GM12891 (cell line): ENCODE measurements at places on chromosomes 1 and 21.

- DNase-seq, result no peak
Measured at GRCh38 chr1:38814444-38814983, 45.1 kb downstream of the RRAGC start.

- no peak for DNase-seq
Measured at GRCh38 chr1:41954533-41954944, 35.8 kb upstream of the HIVEP3 start.

DNA sequence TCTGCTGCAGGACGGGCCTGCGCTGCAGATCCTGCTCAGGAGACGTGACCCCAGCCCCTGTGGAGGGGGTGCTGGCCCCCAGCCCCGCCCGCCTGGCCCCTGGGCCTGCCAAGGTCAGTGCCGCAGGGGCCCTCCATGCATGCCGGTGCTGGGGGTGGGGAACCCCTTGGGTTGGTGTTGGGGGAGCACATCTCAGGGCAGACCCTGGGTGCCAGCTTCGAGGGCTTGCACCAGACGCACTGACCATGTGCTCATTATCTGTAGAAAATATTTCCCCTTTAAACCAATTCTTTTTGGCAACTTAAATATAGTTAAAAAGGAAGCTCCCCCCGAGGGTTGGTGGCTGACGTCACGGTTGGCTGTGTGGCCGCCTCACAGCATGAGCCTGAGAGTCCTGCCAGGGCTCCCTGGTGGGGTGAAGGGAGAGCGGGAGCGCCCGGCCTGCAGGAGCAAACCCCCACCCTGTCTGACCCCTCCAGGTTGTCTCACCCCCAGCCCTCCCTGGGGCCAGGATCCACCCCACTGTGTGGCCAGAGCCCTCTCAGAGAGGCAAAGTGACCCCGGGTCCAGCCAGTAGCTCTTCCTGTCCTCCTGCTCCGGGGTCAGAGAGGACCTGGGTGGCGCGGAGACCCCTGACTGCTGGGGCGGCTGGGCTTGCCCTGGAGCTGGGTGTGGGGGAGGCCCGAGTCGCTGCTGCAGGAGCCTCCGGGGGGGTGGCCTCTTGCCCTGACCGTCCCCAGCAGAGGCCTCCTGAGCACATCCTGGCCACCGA, 5.3 kb upstream of the PFKL start:
- no peak for DNase-seq

DNA sequence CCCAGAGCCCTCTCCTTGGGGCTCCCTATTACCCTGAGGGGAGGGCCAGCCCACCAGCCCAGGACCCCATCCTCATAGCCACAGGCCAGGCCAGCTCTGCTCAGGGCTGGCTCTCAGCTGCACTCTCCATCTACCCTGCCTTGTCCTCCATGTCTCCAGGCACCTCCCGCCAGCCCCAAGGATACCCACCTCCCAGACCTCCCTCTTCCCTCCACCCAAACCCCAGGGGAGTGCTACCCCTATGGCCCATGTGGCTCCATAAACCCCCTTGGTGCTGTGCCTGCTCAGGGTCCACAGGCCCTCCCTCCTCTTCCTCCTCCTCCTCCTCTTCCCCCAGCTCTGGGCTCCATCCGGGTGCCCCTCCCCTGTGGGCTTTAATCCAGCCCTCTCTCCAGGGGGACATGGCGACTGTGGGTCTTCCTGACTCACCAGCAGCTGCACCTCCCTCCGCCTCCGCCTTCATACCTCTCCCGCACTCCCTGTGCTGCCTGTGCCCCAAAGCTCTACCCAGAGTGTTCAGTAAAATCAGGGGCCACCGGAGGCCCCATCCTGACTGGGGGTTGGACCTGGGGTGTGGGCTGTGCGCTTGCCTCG, 9.1 kb downstream of the YBEY start:
- DNase-seq, result no peak

- DNase-seq, result peak; percentile 33
Measured at GRCh38 chr1:48236716-48237470, 14.4 kb downstream of the SLC5A9 start.

DNA sequence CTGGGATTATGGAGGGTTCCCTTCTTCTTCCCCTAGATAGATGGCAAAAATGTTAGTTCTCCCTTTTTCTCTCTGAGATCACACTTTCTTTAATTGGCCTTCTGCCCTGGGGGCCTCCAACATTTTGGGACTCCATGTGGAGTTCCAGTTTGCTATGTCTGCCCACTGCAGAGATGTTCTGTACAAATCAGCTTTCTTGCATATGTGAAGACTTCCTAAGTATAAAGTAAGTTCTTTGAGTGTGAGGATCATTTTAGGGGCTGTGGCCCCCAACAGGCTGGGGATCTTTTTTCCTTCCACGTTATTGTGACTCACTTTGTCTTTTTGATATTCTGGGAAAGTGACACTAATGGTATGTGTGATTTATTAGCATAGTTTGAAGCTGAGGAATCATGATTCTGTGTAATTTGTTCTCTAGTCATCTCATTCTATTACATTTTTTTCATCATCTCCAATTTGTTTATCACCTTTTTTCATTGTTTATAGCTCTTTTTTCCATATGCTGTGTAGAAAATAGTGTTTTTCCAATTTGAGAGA, 48.2 kb downstream of the HHAT start:
- no peak for DNase-seq

- DNase-seq, result no peak
Measured at GRCh38 chr1:166026555-166026954, 140.2 kb downstream of the FAM78B start.

DNA sequence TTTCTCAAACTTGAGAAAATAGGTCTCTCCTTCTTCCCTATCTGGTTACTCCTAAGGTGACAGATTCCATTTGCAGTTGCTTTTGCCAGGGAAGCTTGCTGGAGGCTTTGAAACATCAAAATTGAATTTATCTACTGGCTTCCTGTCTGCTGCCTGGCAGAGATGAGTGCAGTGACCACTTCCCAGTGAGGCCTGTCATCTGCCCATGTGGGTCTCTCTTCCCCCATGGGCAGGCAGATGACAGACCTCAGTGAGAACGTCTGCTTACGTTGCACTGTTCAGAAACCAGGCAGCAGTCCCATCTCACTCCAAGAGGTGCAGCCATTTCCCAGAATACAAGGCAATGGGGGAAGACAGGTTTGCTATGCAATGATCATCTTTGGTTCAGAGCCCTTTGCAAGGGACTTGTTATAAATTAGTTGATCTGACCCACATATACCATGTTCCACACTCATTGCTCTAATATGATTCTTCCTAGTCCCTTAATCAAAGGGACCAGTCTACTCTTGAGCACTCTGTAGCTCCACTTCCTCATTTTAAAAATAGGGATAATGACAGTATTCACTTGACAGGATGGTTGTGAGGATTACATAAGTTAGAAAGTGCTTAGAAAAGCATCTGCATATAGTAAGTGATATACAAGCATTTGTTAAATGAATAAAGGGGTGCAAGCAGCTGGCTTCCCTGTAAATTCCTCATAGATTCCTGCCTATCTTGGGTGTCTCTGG, 10.6 kb downstream of the PGBD5 start:
- DNase-seq, result no peak

GRCh38 chr1:222754366-222755139, 17.6 kb downstream of the FAM177B start:
- DNase-seq, result no peak

- no peak for DNase-seq
Measured at GRCh38 chr1:22627331-22627730, 9.1 kb upstream of the C1QA start.

GRCh38 chr1:204114606-204115005, 37.2 kb downstream of the ETNK2 start:
- DNase-seq, result no peak

GRCh38 chr21:21231913-21232312, 233.7 kb downstream of the NCAM2 start:
- DNase-seq, result no peak

DNA sequence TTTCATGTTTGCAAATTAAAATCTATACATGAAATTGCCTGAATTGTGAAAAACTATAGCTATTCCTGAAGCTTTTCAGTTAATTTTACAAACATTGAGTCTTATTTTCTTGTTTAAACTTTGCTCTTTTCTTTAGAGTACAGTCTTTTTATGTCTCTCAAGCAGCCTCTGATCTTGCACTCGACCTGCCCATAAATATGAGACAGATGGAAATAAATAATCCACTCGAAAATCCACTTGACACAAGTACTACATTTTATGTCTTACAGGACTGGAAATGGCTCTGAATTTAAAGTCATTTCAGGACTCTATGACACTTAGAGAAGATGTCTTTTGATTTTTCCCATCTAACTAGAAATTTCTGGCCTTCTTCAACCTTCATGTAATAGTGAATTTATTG, 283.8 kb downstream of the USP25 start:
- no peak for DNase-seq

DNA sequence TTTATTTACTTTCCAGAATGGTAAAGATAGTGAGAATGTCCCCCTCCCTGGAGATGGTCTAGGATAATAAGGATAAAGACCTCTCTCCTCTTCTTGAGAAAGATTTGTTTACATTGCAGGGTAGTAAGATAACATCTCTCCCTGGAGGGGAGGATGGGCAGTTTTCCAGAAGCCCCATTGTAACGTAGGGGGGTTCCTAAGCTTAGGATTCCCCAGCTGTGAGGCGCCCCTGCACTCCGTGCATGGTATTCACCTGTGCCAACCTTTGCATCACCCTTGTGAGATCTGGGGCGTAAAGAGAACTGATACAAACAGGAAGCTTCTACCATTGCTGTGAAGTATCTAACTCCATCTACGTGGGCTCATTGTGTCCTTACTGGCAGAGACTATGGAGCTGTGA, 148.7 kb upstream of the DNAH14 start:
- no peak for DNase-seq

DNA sequence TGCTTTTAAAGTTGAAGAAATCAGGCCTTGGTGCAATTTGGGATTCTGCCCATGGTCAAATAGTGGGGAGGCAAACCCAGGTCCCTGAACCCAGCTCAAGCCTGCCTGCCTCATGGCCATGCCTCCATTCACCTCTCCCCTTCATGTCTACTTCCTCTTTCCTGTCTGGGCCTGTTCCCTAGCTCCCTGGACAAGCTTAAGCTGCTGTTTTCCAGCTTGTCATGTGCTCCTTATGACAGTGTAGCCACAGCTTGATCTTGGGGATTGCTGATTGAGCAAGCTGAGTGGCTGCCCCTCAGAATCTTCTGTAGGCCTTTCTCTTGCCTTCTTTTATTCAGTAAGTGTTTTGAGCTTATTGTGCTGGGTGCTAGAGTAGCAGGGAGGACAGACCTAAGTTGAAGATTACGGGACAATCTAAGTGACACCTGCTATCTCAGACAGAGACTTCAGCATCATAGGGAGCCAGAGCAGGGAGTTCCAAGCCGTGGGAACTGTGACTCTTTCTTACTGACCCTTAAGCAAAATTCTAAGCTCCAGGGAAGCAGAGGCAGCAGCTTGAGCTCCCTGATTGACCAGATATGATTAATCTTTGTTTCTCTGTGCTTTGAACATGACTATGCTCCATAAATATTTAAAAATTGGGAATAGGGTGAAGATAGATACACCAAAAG, 520 bp upstream of the MR1 start:
- DNase-seq, result no peak

- DNase-seq, result no peak
Measured at GRCh38 chr1:25821630-25822091, 1.9 kb downstream of the MTFR1L start.

- DNase-seq, result no peak
Measured at GRCh38 chr1:46529031-46529630, 22.3 kb downstream of the KNCN start.

DNA sequence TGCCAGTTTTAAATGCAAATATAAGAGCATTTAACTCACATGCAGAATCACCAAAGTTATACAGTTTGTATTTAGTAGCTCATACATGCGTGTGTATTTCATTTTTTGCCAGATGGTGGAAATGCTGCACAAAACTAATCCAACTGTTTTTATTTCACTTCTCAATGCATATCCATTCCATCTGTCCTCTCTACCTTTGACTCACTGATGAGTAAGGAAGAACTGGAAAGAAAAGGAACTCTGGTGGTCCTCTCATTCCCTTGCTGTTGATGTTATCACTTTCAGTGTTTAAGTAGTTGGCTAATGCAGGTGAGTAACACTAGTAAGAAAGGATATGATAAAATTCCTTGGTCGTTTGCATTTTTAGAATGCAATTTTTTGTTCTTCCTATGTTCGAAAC, 5.7 kb upstream of the SLC1A7 start:
- no peak for DNase-seq

GRCh38 chr1:117610036-117610435, 4.2 kb downstream of the TENT5C start:
- no peak for DNase-seq

GRCh38 chr1:112021263-112021662, 31.8 kb upstream of the KCND3 start:
- no peak for DNase-seq

GRCh38 chr1:22450351-22451021, 1.2 kb upstream of the ZBTB40 start:
- DNase-seq, result no peak

GRCh38 chr1:37325509-37326437, 148.6 kb upstream of the ZC3H12A start:
- DNase-seq, result no peak

GRCh38 chr1:56450004-56450666, 129.2 kb downstream of the PLPP3 start:
- DNase-seq, result no peak

- DNase-seq, result no peak
Measured at GRCh38 chr1:77994117-77994705, 10.5 kb upstream of the DNAJB4 start.

DNA sequence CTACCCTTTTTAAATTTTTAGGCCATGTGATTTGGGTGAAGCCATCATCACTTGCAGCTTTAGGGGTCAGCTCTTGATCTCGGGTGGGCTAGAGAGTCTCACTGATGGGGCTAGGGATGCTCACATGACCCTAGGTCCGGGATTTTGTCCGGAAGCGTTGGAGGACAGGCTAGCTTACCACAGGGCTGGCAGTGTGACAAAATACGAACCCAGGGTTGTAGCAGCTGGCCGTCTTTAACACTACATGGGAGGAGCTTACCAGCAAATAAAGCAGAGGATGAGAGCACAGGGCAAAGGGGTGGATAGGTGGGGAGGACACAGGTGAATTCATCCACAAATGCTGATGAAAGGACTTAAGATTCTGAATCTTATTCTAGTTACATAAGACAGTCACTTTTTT, 21.9 kb downstream of the GPR161 start:
- no peak for DNase-seq

DNA sequence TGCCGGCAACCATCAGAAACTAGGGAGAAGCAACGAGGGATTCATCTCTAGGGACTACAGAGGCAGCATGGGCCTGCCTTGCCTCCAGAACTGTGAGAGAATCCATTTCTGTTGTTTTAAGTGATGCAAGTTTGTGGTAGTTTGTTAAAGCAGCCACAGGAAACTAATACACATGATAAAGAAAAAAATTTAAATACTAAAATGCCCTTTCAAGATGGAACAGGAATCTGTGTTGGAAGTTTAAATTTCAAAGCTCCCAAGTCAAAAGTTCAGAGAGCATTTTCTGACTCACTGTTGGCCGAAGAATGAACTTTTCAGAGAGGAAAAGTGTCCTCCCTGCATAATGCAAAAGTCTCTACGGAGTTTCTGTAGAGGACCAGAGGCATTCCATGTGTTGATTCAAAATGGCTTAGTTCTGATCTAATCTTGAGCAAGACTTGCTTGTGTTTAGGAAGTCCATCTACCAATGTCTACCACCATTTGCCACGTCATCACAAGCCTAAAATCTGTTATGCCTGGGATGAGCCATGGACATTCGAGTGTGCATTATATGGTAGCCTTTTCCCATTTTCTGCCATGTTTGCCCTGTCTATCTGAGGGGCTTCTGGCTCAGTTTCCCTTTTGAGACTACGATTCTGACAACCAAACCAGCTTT, 22.4 kb upstream of the ARHGAP29 start:
- no peak for DNase-seq
